ENCODE measurements at places on chromosomes 1 and 21.

GRCh38 chr1:236540813-236541465, 17.2 kb downstream of the LGALS8 start:
- no peak for DNase-seq

- peak; percentile 41 for DNase-seq
These were observed 488 bp downstream of the DBT start for GRCh38 chr1:100249155-100249536.

DNA sequence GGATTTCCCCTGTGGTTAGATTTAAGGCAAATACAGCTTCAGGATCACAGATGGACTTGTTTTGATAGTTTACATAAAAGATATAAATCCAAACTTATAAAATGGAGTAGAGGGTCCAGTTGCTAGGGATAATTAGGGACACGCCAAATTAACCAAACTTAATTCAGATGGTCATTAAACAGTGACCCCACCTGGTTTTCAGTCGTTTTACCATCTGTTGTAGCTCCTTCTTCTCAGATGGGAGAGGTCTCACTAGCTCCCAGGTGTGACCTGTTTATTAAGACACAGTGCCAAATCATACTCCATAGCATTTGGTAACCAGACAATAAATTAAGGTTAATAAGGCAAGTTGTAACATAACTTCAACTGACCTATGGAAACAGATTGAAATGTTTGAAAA, 8.1 kb upstream of the GADD45A start:
- peak; percentile 60 for DNase-seq

GRCh38 chr1:177146499-177146898, 18.0 kb downstream of the ASTN1 start:
- no peak for DNase-seq

DNA sequence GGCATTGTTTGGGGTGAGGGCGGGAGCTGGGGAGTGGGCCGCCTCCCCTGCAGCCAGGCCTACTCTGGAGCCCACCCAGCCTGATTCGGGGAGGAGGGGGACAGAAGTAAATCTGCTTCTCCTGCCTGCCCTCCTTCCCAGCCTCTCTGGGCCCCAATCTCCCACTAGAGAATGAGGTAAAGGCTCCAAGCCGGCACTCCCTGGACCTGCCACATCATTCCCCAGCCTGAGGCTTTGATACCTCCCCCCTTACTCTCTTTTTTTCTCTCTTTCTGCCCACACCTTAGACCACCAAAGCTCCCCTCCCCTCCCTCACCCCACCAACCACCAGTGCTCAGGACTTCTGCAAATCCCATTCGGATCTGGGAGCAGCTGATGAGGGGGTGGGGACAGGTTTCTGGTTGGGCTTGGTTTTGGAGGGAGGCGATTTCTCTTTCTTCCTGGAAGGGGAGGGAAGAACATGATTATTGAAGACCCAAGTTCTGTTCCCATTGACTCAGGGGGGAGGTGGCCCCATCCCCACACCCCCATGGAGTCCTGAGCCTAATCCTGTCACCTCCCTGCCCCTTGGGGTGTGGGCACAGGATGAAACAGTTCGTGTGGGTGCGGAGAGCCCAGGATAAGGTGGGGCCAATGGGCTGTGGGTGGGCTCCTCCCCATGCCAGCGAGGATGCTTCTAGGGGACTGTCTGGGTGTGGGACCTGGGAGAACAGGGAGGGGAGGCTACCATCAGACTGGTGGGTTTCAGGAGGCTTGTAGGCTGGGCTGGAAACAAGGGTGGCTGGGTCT, 1.3 kb downstream of the MAP7D1 start:
- peak; percentile 72 for DNase-seq

GRCh38 chr1:172883387-172883791, 167.4 kb downstream of the TNFSF18 start:
- DNase-seq, result no peak
